ENCODE measurements at places on chromosomes 7 and 10.

DNA sequence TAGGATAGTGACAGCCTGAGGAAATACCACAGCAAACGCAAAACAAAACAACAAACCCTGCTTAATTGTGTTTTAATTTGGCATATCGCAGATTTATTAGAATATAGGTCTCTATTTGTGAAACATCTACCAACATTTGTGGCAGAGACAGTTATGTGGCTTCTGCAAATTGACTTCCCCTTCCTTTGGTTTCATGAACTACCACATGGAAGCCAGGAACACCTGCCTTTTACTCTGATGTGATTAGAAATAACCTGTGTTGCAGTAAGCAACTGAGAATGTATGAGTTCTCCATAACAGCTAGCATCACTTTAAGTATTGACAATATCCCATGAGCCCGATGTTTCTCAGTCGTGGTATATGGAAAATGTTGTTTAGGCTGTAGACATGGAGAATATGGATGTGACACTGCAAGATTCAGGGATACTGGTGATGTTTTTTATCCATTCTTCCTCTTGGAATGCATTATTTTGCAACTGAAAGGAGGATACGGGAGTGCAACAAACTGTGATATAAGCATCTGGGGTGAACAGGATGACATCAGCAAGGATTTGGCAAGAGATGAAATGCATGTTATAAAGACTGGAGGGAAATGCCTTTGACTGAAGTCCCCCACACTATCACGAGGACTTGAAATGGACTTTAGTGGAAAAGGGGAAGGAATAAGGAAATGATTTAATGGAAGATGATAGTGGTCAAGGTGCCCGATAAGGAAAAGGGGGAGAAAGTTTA, 95.9 kb downstream of the CUBN start:
- no peak for DNase-seq

GRCh38 chr7:184294-185264, 7.8 kb upstream of the FAM20C start:
- DNase-seq: no peak

DNA sequence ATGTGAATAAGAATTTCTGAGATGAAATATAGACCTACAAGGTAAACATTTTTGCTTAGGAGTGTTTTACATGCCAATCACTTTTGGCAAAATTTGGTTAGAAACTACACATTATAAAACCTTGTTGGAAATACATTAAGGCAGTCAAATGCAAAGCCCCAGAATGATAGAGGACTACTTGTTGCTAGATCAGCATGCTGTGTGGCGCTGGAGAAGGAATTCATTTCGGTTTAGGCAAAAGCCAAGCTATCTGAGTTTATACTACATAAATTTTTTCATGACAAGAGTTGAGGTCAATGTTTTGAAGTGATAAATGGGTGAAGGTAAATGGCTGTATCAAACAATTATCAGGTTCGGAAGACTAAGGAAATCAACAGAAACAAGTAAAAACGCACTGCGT, 2.3 kb downstream of the BMPER start:
- no peak for DNase-seq

GRCh38 chr7:101905203-101905865, 87.9 kb downstream of the CUX1 start:
- no peak for DNase-seq

GRCh38 chr10:44193567-44194220, 191.2 kb downstream of the CXCL12 start:
- DNase-seq: no peak

- no peak for DNase-seq
These were observed 20.7 kb downstream of the PDGFA start for GRCh38 chr7:498678-499641.

- DNase-seq: no peak
These were observed 125.9 kb downstream of the ADAM12 start for GRCh38 chr10:126262233-126262838.

DNA sequence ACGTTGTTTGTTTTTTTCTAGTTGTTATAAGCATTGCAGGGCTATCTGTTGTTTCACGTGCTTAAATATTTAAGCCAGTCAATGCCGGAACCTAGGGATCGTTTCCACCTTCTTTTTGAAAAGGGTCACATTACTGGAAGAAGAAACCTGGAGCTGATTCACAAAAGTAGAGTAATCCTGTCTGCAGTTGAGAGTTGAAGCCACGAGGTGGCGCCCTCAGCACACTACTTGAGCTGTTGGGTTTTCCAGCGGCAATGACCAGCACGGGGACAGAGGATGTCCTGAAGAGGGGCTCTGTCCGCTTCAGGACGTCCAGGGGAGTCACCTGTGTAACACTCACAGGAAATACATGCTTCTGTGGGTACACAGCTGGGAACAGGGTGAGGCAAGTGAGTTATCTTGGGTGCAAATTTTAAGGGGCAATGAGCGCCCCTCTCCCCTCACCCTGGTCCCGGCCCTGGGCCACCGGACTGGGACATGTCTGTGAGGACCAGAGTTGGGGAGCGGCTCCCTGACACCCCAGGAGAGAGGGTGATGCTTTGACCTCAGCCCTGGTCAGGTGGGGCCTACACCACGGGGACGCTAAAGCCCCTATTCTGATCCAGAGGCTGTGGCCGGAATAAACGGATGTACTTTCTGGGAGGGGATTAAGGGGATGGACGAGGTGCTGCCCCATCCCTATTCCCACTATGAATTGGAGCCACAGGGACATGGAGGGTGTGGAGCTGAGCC, 26.3 kb upstream of the WDFY4 start:
- DNase-seq: peak; percentile 28

DNA sequence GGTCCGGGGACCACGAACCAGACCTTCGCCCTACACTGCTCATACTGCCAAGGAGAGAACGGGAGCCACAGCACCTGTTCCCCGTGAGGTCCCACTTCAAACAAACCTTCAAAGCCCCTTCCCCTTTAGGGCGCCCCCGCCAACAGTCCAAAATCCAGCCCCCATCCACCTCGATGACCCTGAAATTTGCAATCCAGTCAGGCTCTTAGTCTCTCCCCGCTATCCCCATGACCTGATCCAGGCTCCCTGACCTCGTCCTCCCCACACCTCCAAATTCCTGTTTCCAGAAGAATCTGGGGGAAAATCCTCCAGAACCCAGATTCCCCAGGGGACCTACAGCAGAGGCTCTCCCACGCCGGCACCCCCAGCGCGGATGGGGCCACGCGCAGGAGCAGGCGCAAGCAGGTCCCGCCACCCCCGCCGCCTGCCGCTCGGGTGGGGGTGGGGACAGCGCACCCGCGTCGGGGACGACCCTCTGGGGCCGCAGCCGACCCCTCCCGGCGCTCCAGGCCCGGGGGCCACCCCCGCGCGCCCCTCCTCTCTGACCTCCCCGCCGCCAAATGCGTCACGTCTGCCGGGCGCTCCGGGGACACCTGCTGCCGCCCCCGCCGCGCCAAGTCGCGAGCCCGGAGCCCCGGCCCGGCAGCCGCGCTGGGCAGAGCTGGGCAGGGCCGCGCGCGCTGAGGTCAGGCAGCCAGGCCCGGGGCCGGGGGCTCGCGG, 753 bp downstream of the CAMK2B start:
- no peak for DNase-seq

DNA sequence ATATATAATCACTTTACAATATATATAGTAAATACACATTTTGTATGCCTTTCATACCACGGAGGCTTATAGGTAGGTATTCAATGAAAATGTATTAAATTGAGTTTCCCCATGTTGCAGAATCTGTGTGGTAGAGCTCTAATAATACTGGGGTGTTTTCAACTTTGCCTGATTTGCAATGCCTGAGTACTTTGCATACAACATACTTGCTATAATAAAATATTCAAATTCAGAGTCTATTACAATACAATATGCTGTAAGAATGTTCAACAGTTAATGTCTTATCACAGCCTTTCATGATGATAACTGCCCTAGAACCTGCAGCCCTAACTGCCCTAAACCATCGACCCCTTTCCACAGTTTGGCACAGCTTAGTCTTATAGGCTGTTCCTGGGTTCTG, 114.6 kb downstream of the DGKI start:
- DNase-seq: no peak

- no peak for DNase-seq
These were observed 71.9 kb upstream of the DUSP5 start for GRCh38 chr10:110425684-110426293.

GRCh38 chr10:118961436-118961835, 68.1 kb upstream of the NANOS1 start:
- DNase-seq: no peak

GRCh38 chr10:44380829-44381600, 3.9 kb downstream of the CXCL12 start:
- no peak for DNase-seq

DNA sequence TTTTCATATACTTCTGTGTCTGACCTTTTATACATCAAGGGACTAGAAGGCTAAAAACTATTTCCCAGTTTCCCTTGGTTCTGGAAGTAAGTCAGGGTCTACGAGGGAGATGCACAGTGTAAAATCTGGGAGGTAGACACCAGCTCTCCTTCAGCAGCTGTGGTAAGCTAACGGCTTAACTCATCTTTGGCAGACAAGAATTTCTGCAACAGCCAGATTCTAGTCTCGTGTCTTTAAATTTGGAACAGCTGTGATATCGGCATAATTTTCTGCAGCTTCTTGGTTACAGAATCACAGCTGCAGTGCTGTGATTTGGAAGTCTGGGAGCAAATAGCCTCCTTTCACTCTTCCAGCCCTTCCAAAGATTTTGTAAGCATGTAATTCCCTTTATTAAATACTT, 37.4 kb upstream of the ABCB4 start:
- peak; percentile 63 for DNase-seq

DNA sequence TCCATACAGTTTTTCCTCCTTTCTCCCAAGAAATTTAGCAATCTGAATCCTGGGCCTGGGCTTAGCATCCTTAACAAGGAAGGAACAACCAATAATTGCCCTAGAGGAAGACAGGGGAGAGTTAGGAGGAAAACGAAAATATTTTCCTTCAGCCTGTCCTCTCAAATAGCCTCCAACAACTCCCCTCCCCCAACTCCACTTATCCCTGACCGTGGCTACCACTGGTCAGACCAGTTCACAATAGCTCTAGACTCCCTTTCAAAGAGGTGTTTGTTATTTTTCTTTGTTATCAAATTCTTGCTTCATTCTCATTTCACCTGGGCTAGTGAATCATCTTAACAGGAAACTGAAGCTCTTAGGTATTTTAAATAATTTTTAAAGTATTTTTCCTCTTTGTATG, 114.1 kb downstream of the CPED1 start:
- DNase-seq: no peak

DNA sequence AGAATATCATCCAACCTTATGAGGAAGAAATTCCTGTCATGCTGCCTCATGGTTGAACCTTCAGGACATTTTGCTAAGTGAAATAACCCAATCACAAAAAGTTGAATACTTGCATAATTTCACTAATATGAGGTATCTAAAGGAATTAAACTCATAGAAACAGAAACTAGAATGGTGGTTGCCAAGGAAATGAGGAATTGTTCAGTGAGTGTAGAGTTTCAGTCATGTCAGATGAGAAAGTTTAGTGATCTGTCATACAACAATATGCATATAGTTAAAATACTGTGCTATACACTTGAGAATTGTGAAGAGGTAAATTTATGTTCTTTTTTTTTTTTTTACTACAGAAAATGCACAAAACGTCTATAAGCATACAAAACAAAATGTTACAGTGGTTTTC, 60.7 kb downstream of the R3HCC1L start:
- DNase-seq: no peak

DNA sequence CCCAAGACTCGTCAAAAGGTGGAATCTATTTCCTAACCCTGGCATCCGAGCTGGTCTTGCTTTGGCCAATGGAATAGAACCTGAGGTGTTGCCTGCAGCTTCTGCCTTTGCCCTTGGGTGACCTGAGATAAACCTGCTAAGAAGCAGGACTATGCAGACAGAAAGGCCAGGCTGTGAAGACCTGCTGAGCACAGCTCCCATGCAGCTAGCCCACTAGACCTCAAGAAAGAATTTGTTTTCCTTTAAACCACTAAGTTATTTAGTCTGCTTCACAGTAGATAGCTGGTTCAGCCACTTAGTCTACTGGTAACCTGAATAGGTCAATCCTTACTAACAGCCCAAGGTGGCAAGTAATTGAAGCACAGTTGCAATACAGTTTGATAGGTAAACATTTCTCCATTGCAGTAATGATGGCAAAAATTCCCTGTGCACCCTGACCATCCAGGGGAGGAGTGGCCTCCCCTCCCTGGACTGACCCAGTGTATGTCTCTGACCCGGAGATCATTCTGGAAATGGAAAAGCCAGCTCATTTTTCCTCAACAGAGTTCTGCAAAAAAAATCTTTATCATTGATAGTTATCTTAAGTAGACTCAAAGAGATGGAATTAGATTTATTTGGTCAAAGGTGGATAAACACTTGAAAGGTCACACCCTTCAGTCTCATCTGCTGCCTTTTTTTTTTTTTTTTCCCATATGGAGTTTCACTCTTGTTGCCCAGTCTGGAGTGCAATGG, 20.0 kb downstream of the TNS3 start:
- no peak for DNase-seq

DNA sequence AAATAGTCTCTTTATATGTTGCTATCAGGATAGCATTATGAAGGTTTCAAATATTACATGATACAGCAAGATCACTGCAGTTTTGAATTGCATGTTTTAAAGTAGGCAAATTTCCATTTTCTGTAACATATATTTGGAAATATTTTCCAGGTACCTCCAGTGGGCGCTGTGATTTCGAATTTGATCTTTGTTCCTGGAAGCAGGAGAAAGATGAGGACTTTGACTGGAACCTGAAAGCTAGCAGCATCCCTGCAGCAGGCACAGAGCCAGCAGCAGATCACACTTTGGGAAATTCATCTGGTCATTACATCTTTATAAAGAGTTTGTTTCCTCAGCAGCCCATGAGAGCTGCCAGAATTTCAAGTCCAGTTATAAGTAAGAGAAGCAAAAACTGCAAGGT, 299.0 kb downstream of the MALRD1 start:
- peak; percentile 6 for DNase-seq

DNA sequence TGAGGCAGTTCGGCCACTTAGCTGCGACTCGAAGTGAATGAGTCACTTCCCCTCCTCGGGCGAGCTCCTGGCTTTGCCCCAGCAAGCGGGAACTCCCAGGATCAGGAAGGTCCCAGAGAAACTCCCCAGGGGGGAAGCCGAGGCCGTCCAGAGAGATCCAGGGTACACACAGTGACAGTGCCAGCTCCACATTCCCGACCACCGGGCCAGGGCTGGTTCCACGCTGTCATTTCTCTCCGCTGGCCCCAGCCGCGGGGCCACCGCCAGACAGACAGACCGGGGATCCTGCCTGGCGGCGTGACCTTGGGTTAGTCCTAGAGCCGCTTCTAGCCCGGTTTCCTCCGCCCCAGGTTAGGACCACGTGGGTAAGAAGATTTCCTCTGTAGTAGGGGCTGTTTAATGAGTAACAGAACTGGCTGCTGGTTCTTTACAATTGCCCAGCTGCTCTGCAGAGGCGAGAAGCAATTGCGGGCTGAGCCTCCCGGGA, 463 bp upstream of the UPP1 start:
- DNase-seq: no peak
